ENCODE measurements at places on chromosomes 3 and 15. TPM values are rescaled to one million over a fixed set of nuclear protein-coding genes. Genes with fewer than 3 reads are reported as not detected.
A peak's percentile ranks its signal among the peaks of the same experiment; 100 is the strongest.

GRCh38 chr3:171718493-171719185, 91.6 kb downstream of the PLD1 start:
- no peak for DNase-seq

GRCh38 chr15:40245666-40246450, 7.0 kb downstream of the PAK6 start:
- DNase-seq, result no peak

- no peak for DNase-seq
Measured at GRCh38 chr3:159773706-159774105, 214.9 kb upstream of the IL12A start.

- no peak for DNase-seq
Measured at GRCh38 chr3:174854987-174855386, 4.1 kb upstream of the NAALADL2 start.

DNA sequence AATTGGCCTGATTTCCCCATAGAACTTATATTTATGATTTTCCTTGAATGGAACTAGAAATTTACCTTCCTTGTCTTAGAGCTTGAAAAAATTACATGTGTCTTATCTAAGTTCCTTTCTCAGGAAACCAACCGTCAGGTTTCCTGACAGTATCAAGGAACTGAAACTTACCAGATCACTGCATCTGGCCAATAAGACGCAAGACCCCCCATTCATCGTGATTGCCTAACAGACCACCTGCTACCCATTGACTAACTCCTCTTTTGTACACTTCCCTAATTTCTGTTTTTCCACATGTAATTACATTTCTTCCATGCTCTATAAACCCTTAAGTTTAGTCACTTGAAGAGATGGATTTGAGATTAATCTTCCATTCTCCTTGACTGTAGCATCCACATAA, 517.2 kb upstream of the CBLB start:
- DNase-seq, result no peak

DNA sequence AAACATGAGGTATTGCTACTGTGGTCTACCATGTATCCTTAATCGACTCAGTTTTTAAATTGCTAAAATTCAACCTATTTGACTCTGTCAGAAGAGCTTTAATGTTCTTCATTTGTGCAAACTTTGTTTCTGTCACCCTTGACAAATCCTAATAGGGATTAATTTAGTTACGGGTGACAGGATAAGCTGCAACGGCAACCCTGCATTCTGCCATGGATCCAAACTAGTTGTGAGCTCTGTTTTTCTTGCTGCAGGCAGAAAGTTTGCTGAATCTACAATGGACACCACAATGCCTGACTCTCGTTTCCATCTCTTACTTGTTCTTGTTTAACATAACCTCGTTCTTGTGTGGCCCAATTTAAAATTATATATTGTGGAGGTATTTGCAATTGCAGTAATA, 352.3 kb downstream of the ROBO2 start:
- no peak for DNase-seq

GRCh38 chr3:138184994-138185393, 2.1 kb upstream of the ARMC8 start:
- DNase-seq, result no peak

GRCh38 chr3:132545471-132545870, 51.6 kb upstream of the ACKR4 start:
- no peak for DNase-seq

- DNase-seq, result no peak
Measured at GRCh38 chr15:78127882-78128281, 3.4 kb downstream of the CIB2 start.

DNA sequence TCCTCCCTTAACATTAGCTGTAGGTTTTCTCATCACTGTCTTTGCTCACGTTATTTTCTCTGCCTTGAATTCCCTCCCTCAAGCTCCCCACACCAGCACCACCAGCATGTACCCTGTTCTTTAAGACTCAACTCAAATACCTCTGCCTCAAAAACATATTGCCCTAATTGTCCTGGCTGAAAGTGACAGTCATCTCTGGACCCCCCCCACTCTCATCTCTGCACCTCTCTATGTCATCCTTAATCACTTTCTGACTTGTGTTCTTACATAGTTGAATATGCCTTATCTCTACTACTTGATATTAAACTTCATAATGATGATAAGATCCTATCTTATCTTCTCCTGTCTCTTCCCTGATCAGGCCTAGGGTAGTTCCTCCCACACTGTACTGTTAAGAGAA, 345.2 kb upstream of the TPRG1 start:
- DNase-seq, result no peak

GRCh38 chr3:42515391-42515916, 13.0 kb downstream of the VIPR1 start:
- peak; percentile 76 for DNase-seq

The PLCH1 gene
- 1.3 TPM for total RNA-seq

The CD200 gene
- total RNA-seq, result 6.7 TPM

The ANKUB1 gene
- not detected for total RNA-seq

The SLC9A9 gene
- 17.0 TPM for total RNA-seq

The LMAN1L gene
- 110 TPM for total RNA-seq

The PRSS50 gene
- total RNA-seq, result not detected
